ENCODE measurements at places on chromosomes 2 and 18. TPM values are rescaled to one million over a fixed set of nuclear protein-coding genes. Genes with fewer than 3 reads are reported as not detected.

The TLX2 gene
- not detected for total RNA-seq

The SERPINB13 gene
- total RNA-seq = not detected

The NT5C1B gene
- total RNA-seq = not detected

The HDLBP gene
- total RNA-seq = 1,715 TPM

The MMADHC gene
- total RNA-seq = 201 TPM

The RAMP1 gene
- 10.5 TPM for total RNA-seq

All from smooth muscle cell of bladder (primary cell).